ENCODE measurements at places on chromosomes 4 and X. TPM values are rescaled to one million over a fixed set of nuclear protein-coding genes. Genes with fewer than 3 reads are reported as not detected.

DCHS2 gene
- total RNA-seq, result 1.0 TPM

- peak; percentile 43 for DNase-seq
Observed at GRCh38 chr4:88006956-88007303, 505 bp upstream of the PKD2 start.

DNA sequence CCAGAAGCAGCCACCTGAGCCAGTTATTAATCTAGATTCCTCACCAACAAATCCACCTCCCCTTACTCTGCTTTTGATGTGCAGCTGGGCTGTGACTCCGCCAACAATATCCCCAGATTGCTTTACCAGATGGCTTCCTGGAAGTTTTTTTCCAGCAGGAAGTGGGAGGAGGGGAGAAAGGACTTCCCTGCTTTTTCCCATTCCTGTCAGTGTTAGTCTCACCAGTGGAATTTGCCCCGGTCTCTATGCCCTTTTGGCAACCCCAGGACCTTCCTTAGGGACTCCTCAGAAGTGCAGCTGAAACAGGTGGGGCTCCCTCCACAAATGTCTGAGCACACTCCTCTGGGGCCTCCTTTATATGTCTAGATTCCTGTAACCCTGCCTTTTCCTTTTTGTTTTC is 465.2 kb upstream of the IGFBP7 start:
- no peak for DNase-seq

DNA sequence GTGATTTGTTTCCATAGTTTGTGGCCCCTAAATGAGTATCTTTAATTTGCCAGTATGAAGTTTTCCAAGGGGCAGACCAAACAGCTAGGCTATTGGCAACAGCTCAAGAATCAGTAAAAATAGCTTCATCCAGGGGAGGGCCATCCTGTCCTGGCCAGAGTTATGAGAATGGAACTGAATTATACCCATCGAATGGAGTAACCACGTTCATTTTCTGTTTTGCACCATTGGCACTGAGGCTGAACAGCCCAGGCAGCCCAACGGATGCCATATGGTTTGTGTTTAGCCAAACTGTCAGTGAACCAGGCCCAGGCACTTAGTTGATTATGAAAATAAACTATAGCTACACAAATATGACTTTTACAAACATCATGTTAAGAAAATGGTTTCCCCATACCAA is 17.7 kb upstream of the ASB5 start:
- DNase-seq, result no peak

- no peak for DNase-seq
Observed at GRCh38 chrX:65476564-65476963, 58.0 kb downstream of the LAS1L start.

DNA sequence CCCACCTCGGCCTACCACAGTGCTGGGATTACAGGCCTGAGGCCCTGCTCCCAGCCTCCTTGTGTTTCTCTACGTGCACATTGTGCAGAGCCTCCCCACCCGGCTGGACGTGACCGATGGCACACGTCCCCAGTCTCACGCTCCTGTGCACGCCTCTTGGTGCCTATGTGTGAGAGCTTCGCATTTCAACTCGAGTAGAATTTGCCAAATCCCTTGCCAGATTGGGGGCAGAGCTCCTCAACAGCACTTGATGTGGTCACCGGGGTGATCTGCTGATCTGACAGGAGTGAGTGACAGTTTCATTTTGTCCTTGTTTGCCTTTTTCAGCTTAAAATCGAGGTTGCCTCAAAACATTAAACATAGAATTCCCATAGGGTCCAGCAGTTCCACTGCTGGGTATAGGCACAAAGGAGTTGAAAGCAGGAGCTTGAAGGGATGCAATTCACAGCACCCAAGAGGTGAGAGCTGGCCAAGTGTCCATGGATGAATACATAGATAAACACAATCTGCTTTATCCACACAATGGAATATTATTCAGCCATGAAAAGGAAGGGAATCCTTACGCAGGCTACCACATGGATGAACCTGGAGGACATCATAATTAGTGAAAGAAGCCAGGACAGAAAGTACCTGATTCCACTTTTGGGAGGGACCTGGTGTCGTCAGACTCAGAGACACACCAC is 17.6 kb downstream of the TMEM187 start:
- no peak for DNase-seq

DNA sequence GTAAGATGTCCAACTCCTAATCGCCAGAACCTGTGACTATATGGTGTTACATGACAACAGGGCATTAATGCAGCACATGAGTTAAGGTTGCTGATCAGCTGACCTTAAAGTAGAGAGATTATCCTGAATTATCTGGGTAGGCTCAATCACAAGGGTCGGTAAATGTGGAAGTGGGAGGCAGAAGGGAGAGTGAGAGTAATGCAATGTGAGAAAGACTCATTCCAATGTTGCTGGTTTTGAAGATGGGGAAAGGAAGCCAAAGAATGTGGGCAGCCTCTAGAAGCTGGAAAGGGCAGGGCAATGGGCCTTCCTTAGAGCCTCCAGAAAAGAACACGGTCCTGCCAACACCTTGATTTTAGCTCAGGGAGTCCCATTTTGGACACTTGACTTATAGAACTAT is 67.4 kb downstream of the STX18 start:
- no peak for DNase-seq
